ENCODE measurements at places on chromosomes 13 and 19.

DNA sequence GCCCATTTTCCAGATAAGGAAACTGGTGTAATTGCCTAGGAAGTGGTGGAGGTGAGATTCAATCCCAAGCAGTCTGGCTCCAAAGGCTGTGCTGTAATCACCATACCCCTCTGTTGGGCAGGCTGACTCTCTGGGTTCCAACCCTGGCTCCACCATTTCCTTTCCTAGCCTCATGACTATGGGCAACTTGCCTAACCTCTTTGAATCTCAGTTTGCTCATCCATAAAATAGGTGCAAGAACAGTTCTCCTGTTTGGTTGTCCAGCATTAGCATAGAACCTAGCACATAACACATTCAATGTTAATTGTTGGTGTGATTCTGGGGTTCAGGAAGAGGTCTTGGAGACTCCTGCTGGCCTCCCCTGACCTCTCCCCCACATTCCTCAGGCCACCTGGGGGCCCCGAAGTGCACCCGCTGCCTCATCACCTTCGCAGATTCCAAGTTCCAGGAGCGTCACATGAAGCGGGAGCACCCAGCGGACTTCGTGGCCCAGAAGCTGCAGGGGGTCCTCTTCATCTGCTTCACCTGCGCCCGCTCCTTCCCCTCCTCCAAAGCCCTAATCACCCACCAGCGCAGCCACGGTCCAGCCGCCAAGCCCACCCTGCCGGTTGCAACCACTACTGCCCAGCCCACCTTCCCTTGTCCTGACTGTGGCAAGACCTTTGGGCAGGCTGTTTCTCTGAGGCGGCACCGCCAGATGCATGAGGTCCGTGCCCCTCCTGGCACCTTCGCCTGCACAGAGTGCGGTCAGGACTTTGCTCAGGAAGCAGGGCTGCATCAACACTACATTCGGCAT is 2.2 kb downstream of the ZNF576 start:
- no peak for DNase-seq

- peak; percentile 5 for DNase-seq
These were observed 452.6 kb upstream of the KLF12 start for GRCh38 chr13:74586847-74587246.

DNA sequence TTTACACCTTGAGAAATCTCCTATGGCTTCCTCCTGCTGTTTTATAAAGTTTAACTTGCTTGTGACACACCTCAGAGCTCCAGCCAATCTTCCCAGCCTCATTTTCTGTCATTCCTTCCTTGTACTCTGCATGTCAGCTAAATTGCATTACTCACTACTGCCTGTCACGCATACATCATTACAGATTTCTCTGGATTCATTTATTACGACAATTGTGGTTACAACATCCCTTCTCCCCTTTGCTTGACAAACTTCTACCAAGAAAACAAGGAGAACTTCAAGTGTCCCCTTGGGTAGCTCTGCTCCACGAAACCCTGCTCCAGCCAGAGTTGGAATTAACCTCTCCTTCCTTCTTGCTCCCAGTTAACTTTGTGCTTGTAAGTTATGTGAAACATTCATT is 22.0 kb upstream of the GPR18 start:
- peak; percentile 82 for DNase-seq

DNA sequence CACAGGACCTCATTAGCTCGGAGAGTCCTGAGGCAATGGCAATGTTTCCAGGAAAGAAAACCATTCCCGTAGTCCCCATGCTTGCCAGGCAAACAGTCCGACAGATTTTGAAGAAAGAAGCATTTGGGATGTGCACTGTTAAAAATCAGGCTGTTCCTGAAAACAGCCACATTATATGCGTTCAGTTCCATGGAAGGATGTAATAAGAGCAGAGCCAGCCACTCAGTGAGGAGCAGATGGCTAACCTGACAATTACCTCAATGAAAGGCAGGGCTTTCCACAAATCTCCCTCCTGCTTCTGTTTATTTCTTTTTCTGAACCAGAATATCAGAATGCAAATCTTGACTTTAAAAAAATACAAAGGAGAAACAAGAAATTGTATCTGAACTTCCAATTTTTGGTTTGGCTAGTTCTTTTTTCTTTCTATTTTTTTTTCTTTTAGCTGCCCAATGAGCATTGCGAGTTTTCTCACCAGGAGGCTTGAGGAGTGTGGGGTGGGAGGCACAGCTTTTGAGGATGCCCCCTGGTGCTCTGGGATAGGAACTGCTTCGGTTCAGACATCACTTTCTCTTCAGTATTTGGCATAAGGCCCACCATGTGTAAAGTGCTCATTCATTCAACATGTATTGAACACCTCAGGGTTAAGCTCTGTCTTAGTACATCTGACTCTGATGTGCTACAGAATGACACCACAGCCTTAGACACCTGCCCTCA is 124.2 kb downstream of the TBC1D4 start:
- peak; percentile 75 for DNase-seq

- DNase-seq: peak; percentile 67
These were observed 13.6 kb downstream of the CFD start for GRCh38 chr19:873084-873483.

GRCh38 chr13:93249364-93250306 is 23.0 kb downstream of the GPC6 start:
- DNase-seq: peak; percentile 90

GRCh38 chr19:58497634-58498170 is 14.1 kb downstream of the SLC27A5 start:
- DNase-seq: no peak

DNA sequence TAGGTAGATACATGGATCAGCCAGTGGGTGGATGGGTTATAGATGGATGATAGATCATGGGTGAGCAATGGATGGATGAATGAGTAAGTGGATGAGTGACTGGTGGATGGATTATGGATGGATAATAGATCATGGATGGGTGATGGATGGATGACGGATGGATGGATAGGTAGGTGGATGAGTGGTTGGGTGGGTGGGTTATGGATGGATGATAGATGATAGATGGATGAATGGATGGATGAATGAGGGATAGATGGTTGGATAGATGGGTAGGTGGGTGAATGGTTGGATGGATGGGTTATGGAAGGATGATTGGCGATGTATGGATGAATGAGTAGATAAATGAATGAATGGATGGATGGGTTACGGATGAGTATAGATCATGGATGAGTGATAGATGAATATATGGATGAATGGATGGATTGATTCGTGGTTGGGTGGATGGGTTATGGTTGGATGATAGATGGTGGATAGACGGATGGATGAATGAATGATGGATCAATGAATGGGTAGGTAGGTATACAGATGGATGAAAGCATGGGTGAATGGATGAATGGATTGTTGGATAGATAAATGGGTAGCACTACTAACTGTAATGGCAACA is 27.0 kb upstream of the PTPRS start:
- no peak for DNase-seq

DNA sequence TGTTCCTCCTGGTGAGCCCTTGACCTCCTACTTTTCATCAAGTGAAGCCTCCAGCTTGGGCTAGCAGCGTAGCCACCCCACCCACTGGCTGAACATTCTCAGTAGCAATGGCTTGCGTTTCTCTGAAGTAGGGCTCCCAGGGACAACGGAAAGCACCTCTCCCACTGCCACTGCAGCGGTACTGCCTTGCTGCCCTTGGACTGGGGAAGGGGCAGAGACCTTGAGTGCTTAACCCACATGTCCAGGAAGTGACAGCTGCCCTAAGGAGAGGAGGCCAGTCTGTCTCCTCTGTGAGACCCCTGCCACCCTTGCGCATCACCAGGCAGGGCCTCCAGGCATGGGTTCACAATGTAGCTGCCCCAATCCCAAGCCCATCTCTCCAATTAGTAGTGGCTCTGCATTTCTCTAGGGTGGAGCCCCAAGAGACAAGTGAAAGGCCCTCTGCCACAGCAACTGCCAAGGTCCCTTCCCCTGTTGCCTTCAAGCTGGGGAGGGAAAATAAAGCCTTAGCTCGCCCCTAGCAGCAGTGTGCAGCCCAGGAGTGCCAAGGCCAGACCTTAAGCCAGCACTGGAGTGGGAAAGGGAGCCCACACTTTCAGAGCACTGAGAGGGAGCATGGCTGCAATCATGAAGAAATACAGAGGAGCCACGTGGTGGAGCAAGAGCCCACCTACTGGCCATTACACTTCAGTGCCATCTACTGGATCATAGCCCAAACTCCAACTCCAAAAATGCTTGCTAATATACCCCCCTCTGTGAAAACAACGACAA is 175.9 kb upstream of the TRPC4 start:
- peak; percentile 52 for DNase-seq

All from fibroblast of skin of right quadriceps (primary cell).